Articular chondrocyte of knee joint (primary cell): ENCODE measurements at places on chromosomes 13 and 19. TPM values are rescaled to one million over a fixed set of nuclear protein-coding genes. Genes with fewer than 3 reads are reported as not detected.

Gene WDR87
- not detected in 2 replicates for total RNA-seq

Gene CBY2
- total RNA-seq: not detected in 2 replicates

Gene CTXN1
- 1.1 and 1.3 TPM in 2 replicates for total RNA-seq

Gene GRIN2D
- 0.22 and 0.26 TPM in 2 replicates for total RNA-seq

Gene CEACAM3
- total RNA-seq: not detected in 2 replicates

Gene LGALS7
- total RNA-seq: not detected in 2 replicates

Gene THSD8
- total RNA-seq: not detected in 2 replicates

Gene ZNF701
- total RNA-seq: 13.3 and 19.7 TPM in 2 replicates

Gene FPR2
- not detected in 2 replicates for total RNA-seq
